ENCODE measurements at places on chromosomes 3 and 15.

DNA sequence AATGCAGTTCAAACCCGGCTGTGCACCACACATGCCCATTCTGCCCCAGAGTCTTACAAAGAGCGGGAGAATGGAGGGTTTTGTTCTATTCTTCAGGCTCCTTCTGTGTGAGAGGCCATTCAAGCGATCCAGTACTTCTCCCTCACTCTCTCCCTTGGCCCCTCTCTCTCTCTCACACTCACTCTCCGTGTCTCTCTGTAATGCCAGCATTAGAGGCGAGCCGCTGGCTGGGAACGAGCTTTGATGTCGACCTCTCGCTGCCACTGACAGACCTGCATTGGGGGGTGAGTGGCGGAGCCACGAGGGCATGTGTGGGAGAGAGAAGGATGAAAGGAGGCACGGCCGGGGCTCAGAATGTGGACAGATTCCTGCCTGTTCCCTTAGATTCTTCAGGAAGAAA is 231.7 kb upstream of the ARRDC4 start:
- DNase-seq, result no peak

- peak; percentile 47 for DNase-seq
Measured at GRCh38 chr3:126212620-126213378, 32.4 kb upstream of the ALDH1L1 start.

DNA sequence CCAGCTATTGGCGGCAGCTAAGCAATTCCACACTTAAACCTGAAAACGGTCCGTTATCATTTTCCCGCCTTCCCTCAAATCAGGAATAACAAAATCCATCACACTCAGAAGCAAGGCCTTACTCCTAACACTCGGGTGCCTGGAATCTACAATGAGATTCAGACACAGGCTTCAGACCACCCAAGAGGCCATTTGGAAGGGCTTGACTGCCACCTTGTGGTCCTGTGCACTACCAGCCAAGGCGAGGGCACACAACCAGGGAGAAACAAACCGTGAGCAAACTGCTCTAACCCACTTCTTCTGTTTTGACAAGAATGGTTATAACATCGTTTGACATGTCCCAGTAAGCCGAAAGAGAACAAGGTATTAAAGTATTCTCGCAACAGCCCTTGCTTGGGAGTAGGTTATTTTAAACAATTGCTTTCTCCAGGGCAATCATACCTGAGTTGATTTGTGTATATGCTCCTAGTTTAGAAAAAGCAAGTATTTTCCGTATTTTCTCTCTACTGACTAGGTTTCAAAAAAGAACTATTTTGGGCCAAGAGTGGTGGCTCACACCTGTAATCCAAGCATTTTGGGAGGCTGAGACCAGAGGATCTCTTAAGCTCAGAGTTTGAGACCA is 40.1 kb upstream of the TAFA4 start:
- peak; percentile 62 for DNase-seq

DNA sequence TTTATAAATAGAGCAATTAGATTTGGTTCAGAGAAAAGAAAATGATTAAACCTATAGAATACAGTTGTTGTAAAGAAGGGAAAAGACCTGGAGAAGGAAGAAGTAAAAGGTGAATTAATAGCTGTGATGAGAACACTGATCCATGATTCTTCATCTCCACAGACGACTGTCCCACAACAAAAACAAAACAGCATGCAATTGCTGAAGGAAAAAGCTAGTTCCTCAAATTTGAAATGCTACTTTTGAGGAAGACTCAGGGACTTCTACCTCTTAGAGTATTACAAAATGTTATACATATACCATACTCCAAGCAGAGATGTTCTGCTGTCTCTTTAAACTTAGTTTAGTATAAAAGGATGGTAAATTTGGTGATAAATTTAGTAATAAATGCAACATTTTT is 21.5 kb downstream of the ALCAM start:
- no peak for DNase-seq

- DNase-seq, result no peak
Measured at GRCh38 chr3:184211718-184212117, 17.7 kb upstream of the VWA5B2 start.

- no peak for DNase-seq
Measured at GRCh38 chr3:10519236-10519635, 13.8 kb upstream of the ATP2B2 start.

DNA sequence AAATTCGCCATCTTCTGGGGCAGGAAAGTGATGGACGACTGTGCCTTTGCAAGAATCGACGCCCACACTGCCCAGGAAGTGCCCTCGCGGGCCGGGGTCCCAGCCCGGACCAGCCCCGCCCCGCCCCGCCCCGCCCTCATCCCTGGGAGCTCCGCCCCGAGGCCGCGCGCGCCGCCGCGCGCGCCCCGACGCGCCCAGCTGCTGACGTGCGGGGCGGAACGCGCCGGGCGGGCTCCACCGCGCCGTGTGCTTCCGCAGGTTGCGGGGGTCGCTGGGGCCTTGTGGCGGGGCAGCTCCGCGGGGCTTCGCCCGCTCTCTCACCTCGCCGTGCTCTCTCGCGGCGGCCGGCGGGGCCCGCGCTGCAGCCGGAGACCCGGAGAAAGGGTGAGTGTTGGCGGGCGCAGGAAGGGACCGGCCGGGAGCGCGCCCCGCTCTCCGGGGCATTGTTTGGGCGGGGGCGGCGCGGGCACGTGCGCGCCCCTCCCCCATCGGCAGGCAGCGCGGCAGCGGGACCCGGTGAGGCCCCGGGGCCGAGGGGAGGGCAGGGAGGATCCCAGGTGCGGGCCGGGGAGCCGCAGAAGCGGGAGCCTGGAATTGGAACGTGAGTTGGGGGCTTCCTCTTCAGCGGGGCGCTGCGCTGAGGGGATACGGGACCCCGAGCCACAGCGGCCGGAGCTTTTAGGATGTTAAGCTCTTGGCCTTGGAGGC is at the start of gene YEATS2:
Gene YEATS2, plus strand, starts transcription at position 188 of the 708 bp plus-strand sequence. CDS start 17,366 bp downstream, outside the sequence.
- peak; percentile 70 for DNase-seq

DNA sequence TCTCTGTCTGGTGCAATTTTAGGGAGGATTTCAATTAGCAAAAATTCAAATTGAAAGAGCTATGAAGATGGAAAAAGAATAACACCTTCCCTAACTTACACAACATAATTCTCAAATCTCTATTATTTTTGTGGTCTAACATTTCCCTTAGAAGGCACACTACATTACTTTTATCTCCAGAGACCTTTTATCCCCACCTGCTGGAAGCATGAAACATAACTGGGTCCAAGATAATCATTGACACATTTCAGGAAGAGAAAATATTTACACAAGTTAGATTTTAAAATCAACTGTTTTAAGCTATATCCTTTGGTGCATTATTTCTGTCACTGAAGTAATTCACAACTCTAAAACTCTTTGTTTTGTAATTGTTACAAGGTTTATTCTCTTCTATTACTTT is 779.5 kb downstream of the ROBO1 start:
- DNase-seq, result peak; percentile 37

- DNase-seq, result no peak
Measured at GRCh38 chr3:172339892-172340291, 108.4 kb downstream of the GHSR start.

DNA sequence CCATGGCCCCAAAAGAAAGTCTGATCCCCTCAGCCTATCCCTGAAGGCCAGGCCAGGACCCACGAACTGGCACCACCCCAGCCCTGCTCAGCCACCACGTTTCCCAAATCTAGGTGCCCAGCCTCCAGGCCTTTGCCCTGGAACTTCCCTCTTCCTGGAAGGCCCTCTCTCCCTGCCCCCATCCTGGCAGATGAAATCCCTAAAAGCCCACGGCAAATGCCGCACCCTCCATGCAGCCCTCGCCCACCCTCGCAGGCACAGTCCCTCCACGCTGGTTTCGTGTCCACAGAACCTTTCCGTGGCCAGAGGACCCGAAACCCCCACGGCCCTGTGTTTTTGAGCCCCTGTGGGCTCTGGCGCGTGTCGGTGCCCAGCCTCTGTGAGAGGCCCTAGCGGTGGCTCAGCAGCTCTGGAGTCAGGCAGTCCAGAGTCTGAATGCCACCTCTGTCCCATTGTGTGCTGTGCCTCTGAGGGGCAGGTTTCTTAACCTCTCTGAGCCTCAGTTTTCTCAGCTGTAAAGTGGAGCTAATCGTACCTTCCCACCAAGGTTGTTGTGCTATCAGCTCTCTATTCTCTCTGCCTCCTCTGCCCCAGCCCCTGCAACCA is 138.5 kb upstream of the IQSEC1 start:
- DNase-seq, result no peak

- no peak for DNase-seq
Measured at GRCh38 chr15:89127054-89127702, 38.9 kb downstream of the ABHD2 start.

DNA sequence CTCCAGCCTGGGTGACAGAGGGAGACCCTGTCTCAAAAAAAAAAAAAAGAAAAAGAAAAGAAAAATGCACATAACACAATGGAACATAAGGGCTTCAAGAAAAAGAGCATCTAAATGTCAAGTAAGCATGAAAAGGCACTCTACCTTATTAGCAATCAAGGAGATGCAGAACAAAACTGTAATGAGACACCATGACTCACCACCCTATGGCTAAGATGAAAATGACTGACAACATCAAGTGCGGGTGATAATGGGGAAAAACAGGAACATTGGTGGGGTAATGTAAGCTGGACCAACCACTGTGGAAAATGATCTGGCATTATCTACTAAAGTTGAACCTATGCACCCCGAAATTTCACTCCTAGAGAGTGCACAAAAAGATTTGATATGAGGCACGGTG is 19.6 kb upstream of the NSMCE3 start:
- DNase-seq, result no peak

GRCh38 chr15:42090370-42090769 is 4.0 kb downstream of the PLA2G4D start:
- no peak for DNase-seq

- no peak for DNase-seq
Measured at GRCh38 chr15:69206079-69206478, 45.6 kb downstream of the GLCE start.

- DNase-seq, result peak; percentile 17
Measured at GRCh38 chr3:42655331-42655888, 1.9 kb downstream of the ZBTB47 start.

- no peak for DNase-seq
Measured at GRCh38 chr15:74347757-74348250, 19.6 kb downstream of the CYP11A1 start.

DNA sequence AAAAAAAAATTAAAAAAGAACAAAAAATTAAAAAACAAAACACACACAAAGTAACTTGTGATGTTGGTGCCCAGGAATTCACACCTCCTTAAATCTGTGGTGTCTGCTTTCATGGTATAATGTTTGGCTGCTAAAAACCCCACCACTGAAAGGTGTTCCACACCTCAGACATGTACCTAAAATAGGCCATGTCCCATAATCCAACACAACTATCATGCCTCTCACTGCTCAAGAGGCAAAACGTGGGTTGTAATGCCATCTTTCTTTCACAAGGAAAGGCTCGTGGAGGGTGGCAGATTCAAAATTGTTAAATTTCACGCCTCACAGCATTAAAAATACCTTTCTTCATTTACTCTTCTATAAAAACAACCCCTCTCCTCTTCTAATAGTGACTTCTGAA is 29.5 kb downstream of the MKRN2 start:
- no peak for DNase-seq

GRCh38 chr3:166554023-166554422 is 716.8 kb upstream of the BCHE start:
- DNase-seq, result no peak

GRCh38 chr15:38660738-38661137 is 96.1 kb upstream of the RASGRP1 start:
- no peak for DNase-seq

GRCh38 chr3:123071146-123071545 is 4.3 kb downstream of the PDIA5 start:
- DNase-seq, result no peak

DNA sequence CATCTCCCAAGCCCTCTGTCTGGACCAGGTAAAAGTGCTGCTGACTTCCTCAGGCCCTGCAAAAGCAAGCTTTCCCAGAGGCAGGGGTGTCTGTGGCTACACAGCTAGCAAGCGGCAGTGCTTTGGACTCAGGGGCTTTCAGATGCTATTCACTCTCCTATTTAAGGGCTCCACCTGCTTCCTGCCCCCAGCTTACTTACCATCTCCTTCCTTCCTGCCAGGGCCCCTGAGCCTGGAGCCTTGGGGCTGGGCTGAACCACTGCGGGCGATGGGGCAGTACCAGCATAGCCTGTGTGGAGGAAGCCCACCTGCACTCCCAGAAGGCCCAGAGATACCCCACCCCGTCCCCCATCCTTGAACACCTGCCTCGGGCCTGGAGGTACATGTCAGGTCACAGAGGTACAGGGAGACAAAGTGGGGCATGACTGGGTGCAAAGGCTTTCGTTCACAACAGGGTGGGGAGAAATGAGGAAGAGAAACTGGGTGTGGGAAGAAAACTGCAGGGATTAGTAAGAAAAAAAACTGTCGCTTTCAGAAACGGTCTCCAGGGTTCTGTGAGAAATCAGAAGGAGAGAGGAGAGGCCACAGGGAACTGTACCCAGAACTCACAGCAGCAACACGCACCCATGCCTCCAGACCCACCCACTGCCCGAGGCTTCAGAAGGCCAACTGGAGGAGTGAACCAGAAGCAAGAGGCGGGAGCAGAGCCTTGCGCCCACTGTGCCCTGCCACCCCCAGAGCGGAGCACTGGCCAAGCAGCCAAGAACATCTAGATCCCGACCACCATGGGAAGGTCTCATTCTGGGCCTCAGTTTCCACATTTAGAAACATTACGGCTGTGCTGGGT is 49.5 kb downstream of the CCDC12 start:
- no peak for DNase-seq

GRCh38 chr3:13115576-13115910 is 42.3 kb upstream of the IQSEC1 start:
- no peak for DNase-seq

- peak; percentile 58 for DNase-seq
Measured at GRCh38 chr15:100770661-100771584, 108.7 kb upstream of the ALDH1A3 start.

- no peak for DNase-seq
Measured at GRCh38 chr3:58192069-58192468, 18.7 kb downstream of the DNASE1L3 start.
